ENCODE measurements at places on chromosomes 3 and 15.

GRCh38 chr3:166283840-166284239 lies 446.6 kb upstream of the BCHE start:
- DNase-seq: no peak

GRCh38 chr15:73389971-73390544 lies 21.3 kb upstream of the HCN4 start:
- no peak for DNase-seq

GRCh38 chr3:98962189-98962930 lies 60.9 kb upstream of the DCBLD2 start:
- DNase-seq: no peak

GRCh38 chr3:105974381-105974780 lies 105.6 kb upstream of the CBLB start:
- DNase-seq: no peak

DNA sequence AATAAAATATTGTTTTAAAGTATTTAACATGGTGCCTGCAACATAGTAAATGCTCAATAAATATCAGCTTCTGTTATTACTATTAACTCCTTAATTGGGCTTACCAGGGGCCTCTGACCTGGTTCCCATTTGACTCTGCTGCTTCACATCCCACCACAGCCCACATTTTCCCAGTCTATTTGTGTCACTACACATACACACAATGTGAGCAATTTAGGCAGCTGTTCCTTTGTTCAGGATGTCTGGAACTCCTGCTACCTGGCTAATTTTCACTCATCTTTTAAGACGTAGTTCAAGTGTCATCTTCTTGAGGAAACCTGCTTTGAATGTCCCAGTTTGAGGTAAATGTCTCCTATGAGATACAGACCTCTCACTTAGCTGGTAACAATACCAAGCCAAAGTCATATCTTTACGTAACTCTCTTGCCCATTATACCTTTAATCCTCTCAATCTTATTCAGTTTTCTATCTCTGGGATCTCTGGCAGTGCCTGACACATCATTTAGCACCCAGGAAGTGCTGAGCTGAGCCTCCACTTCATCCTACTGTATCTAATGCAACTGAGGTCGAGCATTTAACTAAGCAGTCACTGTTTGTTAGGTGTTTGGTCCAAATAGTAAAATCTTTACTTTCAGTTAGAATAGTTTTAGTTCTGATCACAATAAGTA lies 4.4 kb downstream of the TGFBR2 start:
- DNase-seq: no peak

- DNase-seq: no peak
Measured at GRCh38 chr15:33722673-33723015, 245.7 kb upstream of the CHRM5 start.

DNA sequence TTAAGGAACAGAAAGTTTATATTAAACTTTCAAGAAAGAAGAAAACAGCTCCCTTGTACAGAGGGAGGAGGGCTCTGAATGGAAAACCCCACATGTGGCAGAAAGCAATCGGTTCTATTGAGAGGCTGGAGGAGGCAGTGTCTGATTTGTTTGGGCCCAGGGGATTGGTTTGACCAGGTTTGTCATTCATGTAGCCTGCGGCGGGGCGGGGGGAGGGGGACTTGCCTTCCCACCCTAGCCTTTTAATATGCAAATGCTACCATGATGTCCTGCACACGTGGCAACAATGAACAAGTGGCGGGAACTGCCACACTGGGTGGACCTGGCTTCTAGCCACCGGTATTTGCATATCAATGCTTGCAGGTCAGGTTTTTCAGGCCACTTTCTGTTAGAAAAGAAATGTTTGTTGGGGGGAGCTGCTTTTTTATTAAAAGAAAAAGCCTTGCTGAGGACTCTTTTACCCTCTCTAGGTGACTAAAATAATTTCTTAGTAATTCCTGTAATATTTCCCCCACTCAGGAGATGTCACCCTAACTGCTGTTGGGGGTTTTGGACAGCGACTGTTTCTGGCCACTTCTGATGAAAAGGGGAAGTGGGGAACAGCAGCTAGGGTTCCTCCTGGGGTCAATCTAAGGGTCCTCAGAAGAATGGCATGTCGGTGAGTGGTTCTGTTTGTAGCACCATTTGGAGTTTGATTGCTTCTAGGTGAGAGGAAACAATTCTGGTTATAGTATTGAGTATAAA lies 691.2 kb downstream of the TBL1XR1 start:
- no peak for DNase-seq

- DNase-seq: no peak
Measured at GRCh38 chr3:159472611-159473010, 516.0 kb upstream of the IL12A start.

DNA sequence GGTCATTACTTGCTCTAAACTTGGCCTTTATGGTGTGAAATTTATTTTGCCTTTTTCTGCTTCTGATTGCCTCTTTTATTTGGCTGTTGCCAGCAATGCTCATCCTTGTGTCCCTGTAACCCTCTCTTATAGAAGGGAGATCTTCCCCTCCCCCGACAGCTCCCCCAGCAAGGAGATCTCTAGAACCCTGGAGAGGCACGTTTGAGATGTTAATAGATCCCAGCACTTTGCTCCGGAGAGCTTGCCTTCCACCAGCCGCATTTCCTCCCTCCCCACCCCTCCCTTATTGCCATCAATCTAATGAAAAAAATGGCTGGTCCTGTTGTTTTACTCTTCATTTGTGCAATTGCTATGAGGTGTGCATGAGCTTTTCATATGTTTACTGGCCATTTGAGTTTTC lies 18.2 kb downstream of the TRIM71 start:
- no peak for DNase-seq

DNA sequence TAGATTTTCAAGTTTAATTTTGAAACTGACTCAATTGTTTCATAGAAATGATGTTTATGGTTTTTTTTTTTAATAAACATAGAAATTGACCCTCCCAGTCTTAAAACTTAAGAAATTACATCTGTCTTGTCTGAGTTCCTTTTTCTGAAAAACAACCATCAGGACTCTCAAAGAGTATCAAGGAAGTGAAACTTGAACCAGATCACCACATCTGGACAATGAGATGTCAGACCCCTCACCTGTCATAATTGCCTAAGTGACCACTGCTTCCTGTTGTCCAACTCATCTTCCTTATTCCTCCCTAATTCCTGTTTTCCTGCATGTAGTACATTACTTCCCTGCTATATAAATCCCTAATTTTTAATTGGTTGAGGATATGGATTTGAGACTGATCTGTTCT lies 441.5 kb upstream of the ARHGEF26 start:
- no peak for DNase-seq

DNA sequence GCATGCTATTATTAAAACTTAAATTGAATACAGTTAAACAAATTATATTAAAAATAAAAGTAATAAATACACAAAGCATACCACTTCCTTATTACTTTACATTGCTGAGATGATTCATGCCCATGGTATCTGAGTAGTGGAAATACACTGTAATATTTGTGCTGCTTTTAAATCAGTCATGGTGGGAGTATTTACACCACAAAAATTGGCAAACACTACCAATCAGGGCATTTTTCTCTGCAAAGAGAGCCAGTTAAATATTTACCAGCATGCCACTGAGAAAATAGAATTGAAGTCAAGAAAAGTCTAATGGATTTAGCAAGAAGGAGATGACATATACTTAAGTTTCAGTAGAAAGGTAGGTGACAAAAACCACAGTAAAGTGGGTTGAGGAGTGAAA lies 19.6 kb downstream of the PPARG start:
- DNase-seq: no peak

GRCh38 chr3:37183976-37184375 lies 9.6 kb upstream of the LRRFIP2 start:
- no peak for DNase-seq

DNA sequence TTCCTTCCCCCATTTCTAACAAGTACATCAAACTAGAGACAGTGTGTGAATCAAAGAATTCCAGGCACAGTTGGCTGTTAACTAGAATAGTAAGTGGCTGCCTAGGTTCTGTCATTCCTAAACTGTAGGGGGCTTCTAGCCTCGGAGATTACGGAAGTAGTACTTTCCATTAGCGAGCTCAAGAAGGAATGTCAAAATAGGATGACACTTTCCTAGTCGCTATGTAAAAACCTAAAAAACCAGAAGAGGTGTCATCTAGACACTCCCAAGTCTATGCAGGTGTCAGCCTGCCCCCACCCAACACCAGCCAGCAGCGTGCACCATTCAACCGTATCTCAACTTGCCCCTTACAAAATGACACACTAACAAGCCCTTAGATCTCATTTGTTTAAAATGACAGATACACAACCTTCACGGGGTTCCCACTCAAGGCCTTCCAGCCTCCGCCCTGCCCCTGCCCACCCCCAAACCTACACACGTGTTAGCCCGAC lies 874 bp downstream of the INO80 start:
- no peak for DNase-seq

All from GM10248 (cell line).